ENCODE measurements at places on chromosomes 16 and 17.
A peak's percentile ranks its signal among the peaks of the same experiment; 100 is the strongest.

- peak; percentile 83 for DNase-seq
These were observed 755 bp downstream of the PIEZO1 start for GRCh38 chr16:88784074-88784855.

DNA sequence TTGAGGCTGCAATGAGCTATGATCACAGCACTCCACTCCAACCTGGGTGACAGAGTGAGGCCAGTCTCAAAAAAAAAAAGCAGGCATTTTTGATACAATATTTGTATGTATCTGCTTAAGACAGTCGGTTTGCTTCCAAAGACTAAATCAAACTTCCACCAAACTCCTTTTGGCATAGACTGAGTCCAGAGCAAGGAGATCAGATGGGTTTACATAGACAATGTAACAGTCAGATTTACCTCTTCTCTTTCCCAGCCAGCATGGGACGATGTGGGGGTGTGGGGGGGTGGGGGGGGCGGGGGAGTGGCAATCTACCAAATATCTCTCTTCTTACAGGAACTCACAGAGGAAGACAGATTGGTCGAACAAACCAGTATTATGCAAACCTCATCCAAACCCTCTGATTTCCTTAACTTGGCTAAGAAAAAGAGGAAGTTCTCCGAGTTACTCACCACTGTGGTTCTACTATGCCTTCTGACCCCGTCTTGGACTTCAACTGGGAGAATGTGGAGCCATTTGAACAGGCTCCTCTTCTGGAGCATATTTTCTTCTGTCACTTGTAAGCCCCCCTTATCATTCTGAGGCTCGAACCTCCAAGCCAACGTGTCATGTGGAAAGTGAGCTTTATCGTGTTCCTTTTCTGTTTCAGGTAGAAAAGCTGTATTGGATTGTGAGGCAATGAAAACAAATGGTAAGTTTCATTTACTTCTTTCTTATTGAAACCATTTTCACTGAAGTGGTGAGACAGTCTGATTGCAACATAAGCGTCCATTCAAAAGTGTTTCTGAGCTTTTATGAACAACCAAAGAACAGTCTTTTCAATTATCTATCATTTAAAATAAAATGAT, at the start of gene MILR1:
Gene MILR1, plus strand, starts transcription at position 451 of the 848 bp plus-strand sequence. Its CDS starts 54 bp downstream, at position 505.
- DNase-seq = no peak

DNA sequence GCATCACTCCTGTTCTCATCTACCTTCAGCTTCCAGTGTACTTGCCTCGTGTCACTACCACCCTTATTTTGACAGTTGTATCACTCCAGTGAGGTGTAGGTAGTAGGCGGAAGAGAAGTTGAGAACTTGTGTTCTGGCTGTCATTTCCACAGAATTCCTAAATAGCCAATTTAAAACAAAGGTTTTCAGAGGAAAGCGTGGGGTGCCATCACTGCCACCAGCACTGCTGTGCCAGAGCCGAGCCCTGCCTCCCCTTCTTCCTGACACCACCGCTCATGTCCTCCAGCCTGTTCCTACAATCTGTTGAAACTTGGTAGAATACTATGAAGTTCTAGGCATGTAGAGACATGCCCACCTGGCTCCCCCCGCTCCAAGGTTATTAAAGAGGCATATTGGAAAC, 215.8 kb downstream of the TANC2 start:
- no peak for DNase-seq

DNA sequence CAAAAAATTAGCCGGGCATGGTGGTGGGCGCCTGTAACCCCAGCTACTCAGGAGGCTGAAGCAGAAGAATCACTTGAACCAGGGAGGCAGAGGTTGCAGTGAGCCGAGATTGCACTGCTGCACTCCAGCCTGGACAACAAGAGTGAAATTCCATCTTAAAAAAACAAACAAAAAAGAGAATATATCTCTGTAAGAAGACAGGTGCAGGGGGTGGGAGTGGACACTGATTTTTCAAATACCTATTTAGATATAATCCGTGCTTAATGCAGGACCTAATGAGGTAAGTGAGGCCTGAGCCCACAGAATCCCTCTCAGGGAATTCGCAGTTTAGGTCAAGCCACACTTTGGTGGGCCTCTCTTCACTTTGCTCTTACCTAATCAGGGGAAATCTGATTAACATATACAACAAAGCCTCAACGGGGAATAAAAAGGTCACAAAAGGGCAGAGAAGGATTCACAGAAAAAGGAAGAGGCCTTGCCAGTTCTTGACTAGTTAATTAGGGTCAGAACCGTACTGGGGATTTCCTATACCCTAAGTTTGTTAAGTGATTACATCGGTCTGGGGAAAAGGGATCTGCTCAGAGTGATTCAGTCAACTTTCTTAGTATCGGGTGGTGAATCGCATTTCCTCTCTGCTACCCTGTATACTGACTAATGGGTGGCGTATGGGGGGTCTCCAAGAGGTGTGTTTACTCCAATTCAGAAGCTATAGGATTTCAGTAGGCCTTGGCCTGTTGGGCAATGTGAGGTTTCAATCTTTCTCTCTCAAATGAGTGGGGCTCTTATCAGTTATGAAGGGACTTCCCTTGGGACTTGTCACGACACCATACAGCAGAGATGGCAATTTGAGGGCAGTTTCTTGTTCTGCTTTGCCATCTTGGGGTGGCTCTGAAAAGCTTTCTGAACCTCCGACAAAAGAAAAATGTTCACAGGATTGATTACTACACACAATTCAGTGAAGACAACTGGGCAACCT, 1.9 kb upstream of the NFAT5 start:
- peak; percentile 83 for DNase-seq

DNA sequence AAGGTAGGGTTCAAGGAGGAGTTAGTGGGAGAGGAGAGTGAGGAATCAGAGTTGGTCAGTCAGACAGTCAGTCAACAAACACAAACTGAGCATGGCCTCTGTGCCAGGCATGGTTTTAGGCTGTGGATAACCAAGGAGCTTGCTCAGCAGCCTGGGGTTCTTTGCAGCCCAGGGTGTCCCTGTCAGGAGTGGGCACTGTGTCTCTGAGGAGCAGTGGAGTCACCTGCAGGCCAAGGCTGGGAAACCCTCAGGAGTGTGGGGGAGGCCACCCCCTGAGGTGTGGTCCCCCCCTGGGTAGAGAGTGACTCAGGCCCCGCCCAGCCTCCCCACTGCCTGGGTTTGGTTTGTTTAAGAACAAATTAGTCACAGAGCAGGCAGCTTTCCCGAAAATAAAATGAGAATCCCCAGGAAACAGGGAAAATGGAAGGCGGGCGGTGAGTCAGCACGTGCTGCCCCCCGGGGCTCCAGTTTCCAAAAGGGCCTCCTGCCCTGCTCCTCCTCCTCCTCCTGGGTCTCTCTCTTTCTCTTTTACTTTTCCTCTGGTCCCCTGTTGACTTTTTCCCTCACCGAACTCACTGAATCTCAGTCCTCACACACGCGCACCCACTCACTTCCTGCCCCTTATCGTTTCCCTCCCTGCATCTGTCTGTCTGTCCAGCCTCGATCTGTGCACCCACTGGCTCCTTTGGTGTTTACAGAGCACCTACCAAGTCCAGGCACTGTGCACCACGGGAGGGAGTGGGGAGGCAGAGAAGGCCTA, 44.3 kb downstream of the SOCS3 start:
- DNase-seq = peak; percentile 35

DNA sequence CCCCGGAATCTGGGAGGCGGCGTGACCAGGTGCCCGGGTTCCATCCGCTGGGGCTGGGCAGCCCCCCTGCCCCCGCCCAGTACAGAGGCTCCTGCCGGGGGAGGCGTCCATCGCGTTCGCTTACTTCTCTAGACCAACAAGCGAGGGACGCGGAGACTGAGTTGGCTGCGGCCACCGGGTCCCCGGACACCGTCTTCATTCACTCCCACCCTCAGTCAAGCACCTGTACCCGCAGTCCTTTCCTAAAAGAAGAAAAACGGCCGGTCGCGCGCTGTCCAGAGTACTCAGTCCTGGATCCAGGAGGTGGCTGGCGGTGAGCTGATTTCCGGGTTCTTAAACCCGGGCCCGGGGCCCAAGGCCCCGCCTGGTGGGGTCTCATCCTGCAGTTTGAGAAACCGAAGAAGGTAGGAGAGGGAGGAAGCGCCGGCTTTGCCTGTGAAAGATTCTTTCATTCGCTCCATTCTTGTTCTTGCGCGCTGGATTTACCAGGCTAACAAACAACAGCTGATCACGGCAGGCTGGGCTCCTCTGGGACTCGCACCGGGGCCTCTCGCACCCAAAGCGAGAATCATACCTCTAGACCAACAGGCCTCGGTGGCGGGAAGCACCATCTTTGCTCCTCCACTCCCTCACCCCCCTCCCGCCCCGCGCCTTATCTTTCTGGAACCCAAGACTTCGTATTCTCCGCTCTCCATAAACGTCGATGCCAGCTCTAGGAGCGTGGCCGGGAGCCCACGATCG, 17.4 kb upstream of the OR1F1 start:
- DNase-seq = peak; percentile 87

DNA sequence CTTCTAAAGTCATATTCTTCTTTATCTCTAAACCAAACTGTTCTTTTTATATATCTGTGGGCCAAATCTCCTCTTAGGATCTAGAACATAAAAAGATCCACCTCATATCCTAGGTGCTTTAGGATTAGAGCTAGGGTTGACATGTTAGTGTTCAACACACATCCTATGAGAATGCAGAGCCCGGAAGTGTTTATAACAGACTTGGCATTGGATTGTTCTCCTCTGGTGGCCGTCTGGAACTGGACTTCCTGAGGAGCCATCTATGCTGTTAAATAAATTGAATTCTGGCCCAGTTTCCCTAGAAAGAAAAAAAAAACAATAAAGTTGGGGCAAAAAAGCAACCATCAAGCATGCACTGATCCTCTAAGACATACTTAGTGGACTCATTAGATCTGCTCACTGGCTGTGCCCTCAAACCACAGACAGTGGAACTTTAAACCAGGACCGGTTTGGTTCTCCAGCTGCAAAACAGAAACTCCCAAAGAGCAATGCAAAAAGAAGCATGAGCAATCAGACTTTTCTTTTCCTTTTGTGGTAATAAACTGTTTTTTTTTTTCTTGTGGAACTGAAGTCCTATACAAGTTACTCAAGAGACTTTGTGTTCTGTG, 182.5 kb downstream of the ZNF18 start:
- DNase-seq = no peak

- no peak for DNase-seq
These were observed 382.8 kb downstream of the SEC14L1 start for GRCh38 chr17:77523540-77523939.

DNA sequence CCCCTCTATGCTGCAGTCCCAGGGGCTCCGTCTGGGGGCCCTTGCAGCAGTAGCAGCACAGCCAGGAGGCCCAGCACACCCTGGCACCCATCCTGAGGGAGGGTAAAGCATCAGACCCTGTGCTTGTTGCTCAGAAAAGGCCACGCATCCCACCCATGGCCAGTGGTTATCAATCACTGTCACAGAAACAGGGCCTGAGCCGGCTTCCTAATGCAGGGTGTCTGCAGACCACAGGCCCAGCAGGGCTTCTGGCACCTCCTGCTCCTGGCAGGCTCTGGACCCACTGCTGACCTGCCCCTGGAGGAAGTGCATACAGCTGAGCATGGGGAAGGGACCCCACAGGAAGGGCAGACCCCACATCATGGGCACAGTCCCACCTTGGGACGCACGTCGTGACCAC, 26.9 kb upstream of the CDH15 start:
- no peak for DNase-seq

GRCh38 chr16:82037251-82037650, 2.2 kb downstream of the HSD17B2 start:
- no peak for DNase-seq

DNA sequence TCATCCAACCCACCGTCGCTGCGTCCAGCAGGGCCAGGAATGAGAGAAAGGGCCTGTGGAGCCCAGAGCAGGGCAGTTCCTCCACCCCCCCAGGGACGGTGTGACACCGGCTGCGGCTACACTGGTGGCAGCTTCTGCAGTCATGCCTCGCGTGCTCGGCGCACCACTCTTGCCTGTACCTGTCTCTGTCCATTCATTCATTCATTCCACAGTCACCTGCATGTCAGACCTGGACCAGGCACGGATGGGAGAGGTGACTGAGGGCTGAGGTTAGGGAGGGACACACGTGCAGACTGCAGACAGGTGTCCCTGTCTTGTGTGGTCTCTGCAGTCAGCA, 27.3 kb downstream of the ENDOV start:
- DNase-seq = no peak

- DNase-seq = no peak
These were observed 392 bp downstream of the ZNF213 start for GRCh38 chr16:3135126-3135715.

DNA sequence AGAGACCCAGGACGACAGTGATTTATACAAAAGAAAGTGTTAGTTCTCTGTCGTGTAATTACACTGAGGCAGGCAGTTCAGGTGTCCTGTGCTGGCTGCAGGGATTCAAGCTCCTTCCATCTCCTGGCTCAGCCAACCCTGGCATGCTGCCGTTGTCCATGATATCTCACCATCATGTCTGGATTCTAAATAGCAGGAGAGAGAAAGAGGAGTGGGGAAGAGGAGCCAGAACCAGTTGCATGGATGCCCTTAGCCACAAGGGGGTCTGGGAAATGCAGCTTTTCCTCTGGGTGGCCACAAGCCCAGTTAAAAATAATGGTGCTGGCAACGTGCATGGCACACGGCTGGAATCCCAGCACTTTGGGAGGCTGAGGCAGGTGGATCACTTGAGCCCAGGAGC, 9.7 kb downstream of the C16orf54 start:
- no peak for DNase-seq

DNA sequence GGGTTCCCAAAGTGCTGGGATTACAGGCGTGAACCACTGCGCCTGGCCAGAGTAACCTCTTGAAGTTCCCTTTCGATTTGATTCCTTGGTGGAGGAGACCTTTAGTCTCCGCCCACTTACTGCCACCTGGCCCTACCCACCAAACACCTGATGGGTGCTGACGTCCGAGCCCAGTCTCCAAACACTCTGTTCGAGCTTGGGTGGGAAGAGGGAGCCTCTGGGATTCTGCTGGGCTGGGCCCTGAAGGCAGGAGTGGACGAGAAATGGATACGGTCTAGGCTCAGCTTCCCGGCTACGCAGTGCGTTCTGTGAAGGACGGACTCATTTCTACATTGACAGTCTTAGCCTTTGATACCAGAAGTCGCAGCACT, 870 bp upstream of the ITGA3 start:
- DNase-seq = peak; percentile 84

DNA sequence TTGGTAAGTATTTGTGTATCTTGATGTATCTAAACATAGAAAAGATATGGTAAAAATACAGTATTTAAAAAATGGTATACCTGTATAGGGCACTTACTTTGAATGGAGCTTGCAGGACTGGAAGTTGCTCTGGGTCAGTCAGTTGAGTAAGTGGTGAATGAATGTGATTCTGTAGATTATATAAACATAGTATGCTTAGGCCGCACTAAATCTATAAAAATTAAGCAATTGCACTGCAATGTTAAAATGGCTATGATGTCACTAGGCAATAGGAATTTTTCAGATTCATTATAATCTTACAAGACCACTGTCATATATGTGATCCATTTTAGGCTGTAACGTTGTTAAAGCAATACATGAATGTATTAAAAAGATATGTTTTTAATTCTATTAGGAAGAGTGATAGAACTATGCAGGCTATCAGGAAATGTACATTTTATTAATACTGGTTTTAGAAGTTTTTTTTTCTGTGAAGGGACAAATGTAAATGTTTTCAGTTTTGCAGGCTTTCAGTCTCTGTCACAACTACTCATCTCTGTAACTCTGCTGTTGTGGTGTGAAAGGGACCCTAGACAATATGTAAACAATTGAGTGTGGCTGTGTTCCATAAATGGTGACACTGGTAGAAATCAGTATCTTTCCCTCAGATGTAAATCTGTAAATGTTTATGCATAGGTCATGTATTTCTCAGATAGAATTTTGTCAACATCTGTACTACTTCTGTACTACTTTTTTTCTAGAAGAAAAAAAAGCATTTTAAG, 10.5 kb downstream of the CBFB start:
- no peak for DNase-seq

- no peak for DNase-seq
These were observed 47.3 kb upstream of the NDRG4 start for GRCh38 chr16:58452640-58453039.
